Umbilical cord (tissue), 2 donors: ENCODE measurements at places on chromosomes 2 and 18. TPM values are rescaled to one million over a fixed set of nuclear protein-coding genes. Genes with fewer than 3 reads are reported as not detected.

Gene RAB6C
- total RNA-seq, result 1.9 TPM

- DNase-seq, result no peak
These were observed 69.0 kb downstream of the CELF4 start for GRCh38 chr18:37496568-37496967.

DNA sequence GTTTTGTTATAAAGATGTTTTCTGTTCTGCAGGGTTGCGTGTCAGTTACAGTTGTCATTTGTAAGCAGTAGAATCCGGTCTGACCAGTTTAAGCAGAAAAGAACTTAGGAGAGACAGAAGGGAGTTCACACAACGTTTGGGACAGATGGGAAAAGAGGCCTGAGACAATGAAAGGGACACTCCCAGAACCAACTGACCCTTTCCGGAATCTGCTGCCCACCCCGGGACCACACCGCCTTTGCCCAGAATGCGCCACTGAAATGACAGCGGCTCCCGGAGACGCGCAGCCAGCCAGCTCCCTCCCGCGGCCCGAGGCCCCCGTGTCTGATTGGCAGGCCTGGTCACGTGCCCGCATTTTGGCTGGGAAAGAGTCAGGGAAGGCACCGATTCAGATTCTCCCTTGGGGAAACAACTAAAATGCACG is 244.6 kb downstream of the BCL2 start:
- peak; percentile 82 for DNase-seq

- no peak for DNase-seq
These were observed 39.9 kb downstream of the BUB1 start for GRCh38 chr2:110638004-110638403.

Gene MEP1B
- 2.6 TPM for total RNA-seq

Gene RNU2-63P
- total RNA-seq, result not detected

GRCh38 chr2:104163611-104164130 is 690.2 kb upstream of the POU3F3 start:
- DNase-seq, result no peak

DNA sequence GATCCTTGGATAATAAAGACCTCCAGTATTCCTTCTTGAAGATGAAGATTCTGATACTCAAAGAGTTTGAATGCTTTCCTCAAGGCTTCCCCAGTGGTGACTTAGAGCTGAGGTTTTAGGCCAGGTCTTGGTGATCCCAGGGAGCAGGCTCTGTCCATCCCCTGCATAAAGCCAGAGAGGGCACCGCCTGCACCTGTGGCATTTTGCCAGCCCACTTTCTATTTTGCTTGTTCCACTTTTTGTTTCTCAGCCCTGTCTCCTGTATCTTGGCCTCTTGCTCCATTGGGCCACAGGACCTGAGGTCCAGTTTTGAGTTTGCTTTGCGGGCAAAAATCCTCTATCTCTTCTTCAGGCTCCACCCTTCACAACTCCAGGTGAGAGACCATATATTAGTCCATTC is 6.7 kb upstream of the SCYGR1 start:
- no peak for DNase-seq

- no peak for DNase-seq
These were observed 7.3 kb upstream of the ATP5MC3 start for GRCh38 chr2:175188761-175189160.

Gene UGT1A5
- total RNA-seq, result not detected
